Neural crest cell (in vitro differentiated cells): ENCODE measurements at places on chromosomes 7 and 10.

DNA sequence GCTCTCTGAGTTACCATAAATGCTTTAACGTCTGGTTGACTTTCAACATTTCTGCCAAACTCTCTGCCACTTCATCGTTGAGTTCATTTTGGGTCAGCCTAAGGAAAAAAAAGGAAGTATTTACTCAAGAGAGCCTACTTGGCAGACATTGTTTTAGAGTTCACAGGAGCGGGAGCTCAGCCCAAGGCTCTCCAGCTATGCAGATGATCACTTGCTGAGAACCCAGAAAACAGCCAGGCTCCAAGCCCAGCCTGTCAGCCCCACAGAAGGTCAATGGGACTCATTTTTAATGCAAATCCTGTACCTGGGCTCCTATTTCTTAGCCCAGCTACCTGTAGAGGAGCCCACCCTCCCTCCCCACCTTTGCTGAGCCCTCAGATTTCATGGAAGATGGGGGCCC is 45.5 kb downstream of the NOD1 start:
- DNase-seq: no peak

DNA sequence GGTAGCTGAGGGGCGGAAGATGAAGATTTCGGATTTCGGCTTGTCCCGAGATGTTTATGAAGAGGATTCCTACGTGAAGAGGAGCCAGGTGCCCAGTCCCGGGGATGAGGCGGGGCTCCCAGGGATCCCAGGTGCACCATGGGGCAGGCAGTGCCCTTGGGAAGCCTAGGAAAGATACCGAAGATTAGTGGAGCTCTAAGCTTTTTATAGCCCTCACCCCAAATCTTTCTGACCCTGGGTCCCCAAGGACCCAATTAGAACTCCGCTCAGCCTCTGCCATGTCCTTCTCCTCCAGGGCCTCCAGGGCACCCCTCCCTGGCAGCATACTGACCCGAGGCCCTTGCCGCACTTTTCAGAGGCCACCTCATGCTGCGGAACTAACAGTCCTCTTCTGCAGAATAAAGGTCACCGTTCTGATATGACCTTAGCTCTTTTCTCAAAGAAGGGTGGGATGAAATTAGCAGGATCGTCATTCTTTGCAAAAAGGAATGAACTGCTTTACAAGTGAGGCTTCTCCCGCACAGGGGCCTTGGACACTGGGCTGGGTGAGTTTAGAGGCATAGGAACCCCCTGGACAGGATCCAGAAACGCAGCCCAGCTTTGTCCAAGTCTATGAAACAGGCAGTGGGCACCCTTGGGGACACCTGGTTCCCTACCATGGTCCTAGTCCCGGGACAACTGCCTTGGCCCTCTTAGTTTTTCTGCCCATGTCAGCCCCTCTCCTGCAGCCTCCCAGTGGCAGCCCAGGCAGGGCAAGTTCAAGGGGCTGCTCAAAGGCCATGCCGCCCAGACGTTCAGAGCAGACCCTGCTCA is 17.9 kb upstream of the CSGALNACT2 start:
- no peak for DNase-seq

- no peak for DNase-seq
These were observed 11.0 kb downstream of the VSIR start for GRCh38 chr10:71762324-71762723.

- no peak for DNase-seq
These were observed 69.0 kb downstream of the CREB3L2 start for GRCh38 chr7:137932881-137933269.

DNA sequence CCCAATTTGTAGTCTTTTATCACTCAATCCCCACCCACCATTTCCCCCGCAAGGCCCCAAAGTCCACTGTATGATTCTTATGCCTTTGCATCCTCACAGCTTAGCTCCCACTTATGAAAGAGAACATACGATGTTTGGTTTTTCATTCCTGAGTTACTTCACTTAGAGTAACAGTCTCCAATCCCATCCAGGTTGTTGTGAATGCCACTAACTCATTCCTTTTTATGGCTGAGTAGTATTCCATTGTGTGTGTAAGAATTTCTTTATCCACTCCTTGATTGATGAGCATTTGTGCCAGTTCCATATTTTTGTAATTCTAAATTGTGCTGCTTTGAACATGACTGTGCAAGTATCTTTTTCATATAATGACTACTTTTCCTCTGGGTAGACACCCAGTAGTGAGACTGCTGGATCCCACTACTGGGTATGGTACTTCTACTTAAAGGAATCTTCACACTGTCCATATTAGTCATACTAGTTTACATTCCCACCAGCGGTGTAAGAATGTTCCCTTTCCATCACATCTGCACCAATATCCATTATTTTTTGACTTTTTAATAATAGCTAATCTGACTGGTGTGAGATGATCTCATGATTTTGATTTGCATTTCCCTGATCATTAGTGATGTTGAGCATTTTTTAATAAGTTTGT is 152.6 kb downstream of the JMJD1C start:
- DNase-seq: no peak

GRCh38 chr7:102028206-102028826 is 210.9 kb downstream of the CUX1 start:
- DNase-seq: no peak

- DNase-seq: peak; percentile 54
These were observed 452 bp upstream of the RPP30 start for GRCh38 chr10:90871279-90871765.

- peak; percentile 40 for DNase-seq
These were observed 453 bp downstream of the URGCP start for GRCh38 chr7:43905956-43906330.

DNA sequence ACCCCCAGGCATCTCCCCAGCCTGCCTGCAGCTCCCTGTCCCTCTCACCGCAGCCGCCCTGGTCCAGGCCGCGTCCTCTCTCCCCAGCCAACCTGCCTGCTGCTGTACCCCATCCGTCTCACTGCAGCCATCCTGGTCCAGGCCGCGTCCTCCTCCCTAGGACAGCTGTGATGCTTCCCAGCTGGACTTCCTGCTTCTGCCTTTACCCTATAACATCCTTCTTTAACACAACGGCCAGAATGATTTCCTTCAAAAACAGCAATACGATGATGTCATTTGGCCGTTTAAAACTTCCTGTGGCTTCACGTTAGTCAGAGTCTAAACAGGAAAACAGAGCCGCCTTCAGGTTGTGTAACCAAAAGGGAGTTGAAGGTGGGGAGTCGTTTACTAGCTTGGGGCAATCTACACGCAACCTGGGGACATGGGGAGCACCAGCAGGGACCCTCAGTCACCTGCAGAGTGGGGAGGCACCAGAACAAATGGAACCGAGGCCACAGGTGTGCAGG is 32.2 kb upstream of the ZFAND2A start:
- DNase-seq: no peak
